ENCODE measurements at places on chromosomes 16 and 17. TPM values are rescaled to one million over a fixed set of nuclear protein-coding genes. Genes with fewer than 3 reads are reported as not detected.
A peak's percentile ranks its signal among the peaks of the same experiment; 100 is the strongest.

Gene NKD1
- 0.24 TPM for total RNA-seq

Gene PRSS33
- total RNA-seq = not detected

Gene PTGES3L
- total RNA-seq = 48.4 TPM

Gene LGALS9B
- not detected for total RNA-seq

Gene SUPT4H1
- 44.1 TPM for total RNA-seq

DNA sequence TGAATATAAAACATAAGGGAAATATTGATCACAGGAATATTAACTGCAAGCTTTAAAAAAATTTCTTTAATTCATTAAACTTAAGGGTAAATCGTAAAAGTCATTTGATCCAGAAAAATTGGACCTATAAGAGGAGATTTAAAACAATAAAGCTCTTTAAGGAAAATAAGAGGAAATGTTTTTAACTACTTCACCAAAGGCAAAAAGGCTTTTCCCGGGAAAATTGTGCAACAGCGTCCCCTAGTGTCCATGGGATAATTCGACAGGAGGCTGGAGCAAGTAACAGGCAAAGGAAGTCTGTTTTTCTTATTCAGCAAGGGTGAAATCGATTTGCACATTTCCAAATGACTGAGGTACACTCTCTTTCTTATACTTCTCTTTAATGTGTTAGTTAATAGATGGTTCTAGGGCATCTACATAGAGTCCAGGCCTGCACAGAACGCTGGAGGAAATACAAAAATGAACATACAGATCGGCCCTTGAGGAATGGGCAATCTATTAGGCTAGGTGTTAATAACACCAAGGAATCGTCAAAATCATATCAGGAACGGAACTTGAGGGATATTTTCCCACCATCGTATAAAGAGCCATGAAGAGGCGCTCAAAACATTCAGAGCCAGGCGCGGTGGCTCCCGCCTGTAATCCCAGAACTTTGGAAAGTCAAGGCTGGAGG, 61.4 kb downstream of the ZNF18 start:
- H3K4me3 ChIP-seq = no peak overlapping the region
- no peaks in the 10 kb centered on the region for H3K27me3 ChIP-seq
- no peak for DNase-seq
- no peaks in the 10 kb centered on the region for H3K36me3 ChIP-seq

DNA sequence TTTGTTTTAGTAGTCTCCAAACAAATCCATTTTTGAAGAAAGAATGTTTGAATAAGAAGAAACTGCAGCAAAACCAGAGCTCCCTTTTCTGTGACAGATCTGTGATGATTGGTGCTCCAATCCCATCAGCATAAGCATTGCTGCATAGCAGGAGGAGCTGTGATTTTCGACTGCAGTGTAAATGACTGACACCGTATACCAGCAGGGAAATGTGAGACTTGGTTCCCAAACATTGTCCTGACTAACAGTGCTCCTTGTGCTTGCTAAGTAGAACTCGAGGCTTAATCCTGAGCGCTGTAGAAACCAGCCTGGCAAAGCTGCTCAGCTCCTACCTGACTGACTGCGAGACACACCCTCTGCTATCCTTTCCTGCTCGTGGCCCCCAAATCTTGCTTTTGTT, 57.2 kb downstream of the NUP93 start:
- H3K4me1 ChIP-seq = no peaks in the 10 kb centered on the region
- no peak for DNase-seq
- no peak overlapping the region for H3K4me3 ChIP-seq
- H3K36me3 ChIP-seq = no peaks in the 10 kb centered on the region
- no peak overlapping the region for H3K27ac ChIP-seq

GRCh38 chr16:55324285-55325079, 479 bp downstream of the IRX6 start:
- H3K36me3 ChIP-seq = no peaks in the 10 kb centered on the region
- DNase-seq = no peak
- peak overlapping the region; percentile 96 for H3K27ac ChIP-seq
- no peaks in the 10 kb centered on the region for H3K4me1 ChIP-seq

Gene GNGT2
- total RNA-seq = 1.0 TPM

Gene MT4
- total RNA-seq = not detected

Gene CLEC18B
- total RNA-seq = not detected

Gene CYTH1
- total RNA-seq = 31.2 TPM

Gene OR1F1
- total RNA-seq = not detected

- H3K4me3 ChIP-seq = peak overlapping the region; percentile 28
- DNase-seq = peak; percentile 69
- peaks cover 6% of the 10 kb centered on the region for H3K27me3 ChIP-seq
- peak overlapping the region; percentile 80 for H3K27ac ChIP-seq
- H3K36me3 ChIP-seq = peaks cover 39% of the 10 kb centered on the region
Measured at GRCh38 chr16:19118938-19119431, 5.2 kb downstream of the ITPRIPL2 start.

Gene METTL22
- total RNA-seq = 27.5 TPM

GRCh38 chr17:68564415-68565111, 36.6 kb downstream of the FAM20A start:
- H3K4me1 ChIP-seq = peaks cover 25% of the 10 kb centered on the region
- no peaks in the 10 kb centered on the region for H3K36me3 ChIP-seq
- H3K27me3 ChIP-seq = no peaks in the 10 kb centered on the region
- DNase-seq = no peak
- H3K4me3 ChIP-seq = no peak overlapping the region
- no peak overlapping the region for H3K27ac ChIP-seq

Gene KRT28
- total RNA-seq = not detected

Gene KRT32
- total RNA-seq = not detected

DNA sequence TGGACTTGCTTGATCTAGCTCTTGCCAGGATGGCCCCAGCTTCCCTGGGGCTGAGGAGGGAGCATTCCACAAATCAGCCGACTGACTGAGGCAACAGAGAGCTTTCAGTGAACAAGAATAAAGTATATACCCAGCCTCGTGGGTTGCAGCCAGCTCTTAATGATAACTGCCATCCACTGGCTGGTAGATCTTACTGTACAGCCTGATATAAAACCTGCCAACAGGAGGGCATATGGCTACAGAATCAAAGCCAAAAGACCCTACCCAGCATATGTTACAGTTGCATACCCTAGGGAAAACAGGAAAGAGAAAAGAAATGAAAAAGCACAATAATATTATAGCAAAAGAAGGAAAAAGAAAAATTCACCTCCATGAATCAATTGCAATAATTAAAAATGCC, 775.9 kb upstream of the KIF2B start:
- no peak overlapping the region for H3K27ac ChIP-seq
- H3K36me3 ChIP-seq = no peaks in the 10 kb centered on the region
- no peaks in the 10 kb centered on the region for H3K4me1 ChIP-seq
- no peak overlapping the region for H3K4me3 ChIP-seq

DNA sequence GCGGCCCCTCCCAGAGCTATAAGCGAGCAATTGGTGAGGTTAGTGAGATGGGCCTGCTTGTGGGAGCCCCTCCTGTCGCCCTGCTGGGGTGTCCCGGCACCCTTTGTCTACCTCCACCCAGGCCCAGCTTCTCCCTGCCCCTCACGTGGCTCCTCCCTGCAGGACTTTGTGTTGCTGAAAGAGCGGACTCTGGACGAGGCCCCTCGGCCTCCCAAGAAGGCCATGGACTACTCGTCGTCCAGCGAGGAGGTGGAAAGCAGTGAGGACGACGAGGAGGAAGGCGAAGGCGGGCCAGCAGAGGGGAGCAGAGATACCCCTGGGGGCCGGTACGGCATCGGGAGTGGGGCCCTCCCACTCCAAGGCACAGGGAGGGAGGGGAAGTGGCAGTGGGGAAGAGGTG, 6.1 kb upstream of the C17orf107 start:
- no peak for DNase-seq
- no peak overlapping the region for H3K27ac ChIP-seq
- H3K4me3 ChIP-seq = no peak overlapping the region
- no peaks in the 10 kb centered on the region for H3K4me1 ChIP-seq

Gene LITAFD
- total RNA-seq = not detected

DNA sequence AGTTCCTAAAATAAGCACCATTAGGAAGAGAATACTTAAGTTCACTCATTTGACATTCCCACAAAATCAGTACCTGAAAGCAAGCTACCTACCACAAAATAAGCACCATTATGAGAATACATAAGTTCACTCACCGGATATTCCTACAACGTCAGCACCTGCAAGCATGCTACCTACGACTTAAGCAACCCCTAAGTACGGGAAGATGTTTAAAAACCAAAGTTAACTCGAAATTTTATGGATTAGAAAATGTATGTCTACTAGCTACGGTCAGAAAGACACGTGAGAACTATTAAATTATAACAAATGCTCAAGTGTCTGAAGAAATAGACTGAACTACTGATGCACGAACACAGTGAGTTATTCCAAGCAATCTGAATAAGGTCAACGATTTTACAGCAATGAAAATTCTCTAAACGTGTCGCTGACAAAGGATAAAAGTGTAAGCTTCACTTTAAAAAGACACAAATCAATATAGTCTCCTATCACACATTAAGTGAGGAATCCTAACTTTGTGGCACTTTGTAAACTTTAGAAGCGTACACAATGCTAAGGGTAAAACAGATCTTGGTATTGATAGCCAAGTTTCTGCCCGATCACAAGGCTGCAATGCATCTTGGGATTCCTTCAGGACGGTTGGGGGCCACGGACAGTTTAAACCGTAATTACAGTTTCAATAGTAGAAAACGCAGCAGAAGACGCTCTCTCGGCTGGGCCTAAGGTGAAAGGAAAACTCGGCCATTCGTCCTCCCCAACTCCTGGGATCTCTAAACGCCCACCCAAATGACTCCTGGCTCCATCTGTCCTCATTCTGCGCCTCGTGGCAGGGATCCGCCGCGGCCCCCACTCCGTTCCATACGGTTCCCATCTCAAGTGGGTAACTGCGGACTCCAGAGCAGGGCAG, 1.3 kb downstream of the GSPT1 start:
- H3K4me3 ChIP-seq = peak overlapping the region; percentile 87
- H3K27ac ChIP-seq = peak overlapping the region; percentile 93
- peaks cover 7% of the 10 kb centered on the region for H3K4me1 ChIP-seq

Gene PDK2
- total RNA-seq = 184 TPM

GRCh38 chr17:53492532-53492931, 330.2 kb upstream of the KIF2B start:
- H3K4me3 ChIP-seq = no peak overlapping the region
- DNase-seq = no peak
- no peaks in the 10 kb centered on the region for H3K27me3 ChIP-seq
- H3K27ac ChIP-seq = no peak overlapping the region

Gene PPM1E
- total RNA-seq = 1.2 TPM

DNA sequence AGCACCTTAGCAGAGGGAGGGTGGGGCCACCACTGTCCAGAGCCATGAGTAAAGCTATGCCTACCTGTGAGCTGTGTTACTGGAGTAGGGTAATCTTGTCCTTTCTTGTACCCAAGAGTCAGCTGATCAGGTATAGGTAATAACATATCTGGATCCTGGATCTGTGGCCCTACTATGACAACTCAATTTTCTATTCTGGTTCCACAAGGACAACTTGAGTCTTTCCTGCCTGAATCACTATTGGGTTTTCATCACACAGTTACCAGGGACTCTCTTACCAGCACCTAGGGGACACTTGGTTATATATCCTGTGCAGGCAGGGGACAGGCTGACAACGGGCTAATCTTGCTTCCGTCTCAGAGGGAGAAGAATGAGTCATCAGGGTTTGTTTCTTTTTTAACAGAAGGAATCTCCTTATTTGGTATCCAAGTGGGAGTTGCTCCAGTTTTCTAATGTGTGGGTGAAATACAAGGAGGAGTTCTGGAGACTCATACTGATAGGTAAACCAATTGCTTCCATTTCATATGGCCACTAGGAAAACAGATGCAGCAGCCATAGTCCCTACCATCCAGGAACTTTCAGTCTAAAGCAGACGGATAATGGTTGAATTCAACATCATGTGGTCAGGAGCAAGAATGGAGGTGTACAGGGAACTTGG, 6.8 kb downstream of the ZNF267 start:
- no peak overlapping the region for H3K4me3 ChIP-seq
- DNase-seq = no peak
- H3K4me1 ChIP-seq = peaks cover 64% of the 10 kb centered on the region
- H3K27ac ChIP-seq = no peak overlapping the region
- H3K27me3 ChIP-seq = no peaks in the 10 kb centered on the region

- H3K4me1 ChIP-seq = peaks cover 48% of the 10 kb centered on the region
Measured at GRCh38 chr17:57849163-57849873, 526 bp downstream of the MRPS23 start.

DNA sequence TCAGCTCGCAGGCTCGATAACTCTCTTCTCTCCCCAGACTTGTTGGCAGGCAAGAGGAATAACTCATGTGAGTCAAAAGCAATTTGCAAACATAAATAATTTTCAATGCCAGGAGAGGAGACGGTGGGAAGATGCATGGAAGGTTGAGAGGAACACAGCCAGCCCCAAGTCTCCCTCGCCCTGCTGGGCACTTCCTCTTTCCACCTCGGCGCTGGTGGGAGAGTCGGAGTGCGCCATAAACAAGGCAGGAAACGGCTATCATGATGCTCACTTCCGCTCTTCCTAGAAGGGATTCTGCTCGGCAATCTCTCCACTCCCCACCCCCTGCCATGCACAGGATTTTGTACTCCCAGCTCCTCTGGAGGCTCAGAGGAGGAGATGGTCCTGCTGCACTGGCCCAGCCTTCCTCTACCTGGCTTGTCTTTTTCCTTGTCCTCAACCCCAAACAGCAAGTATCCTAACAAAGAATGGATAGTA, 13.0 kb downstream of the CBX4 start:
- no peak overlapping the region for H3K4me3 ChIP-seq
- H3K36me3 ChIP-seq = no peaks in the 10 kb centered on the region
- peaks cover 10% of the 10 kb centered on the region for H3K4me1 ChIP-seq
- peak; percentile 30 for DNase-seq
- H3K27ac ChIP-seq = no peak overlapping the region

Gene SLC6A2
- total RNA-seq = 0.18 TPM

DNA sequence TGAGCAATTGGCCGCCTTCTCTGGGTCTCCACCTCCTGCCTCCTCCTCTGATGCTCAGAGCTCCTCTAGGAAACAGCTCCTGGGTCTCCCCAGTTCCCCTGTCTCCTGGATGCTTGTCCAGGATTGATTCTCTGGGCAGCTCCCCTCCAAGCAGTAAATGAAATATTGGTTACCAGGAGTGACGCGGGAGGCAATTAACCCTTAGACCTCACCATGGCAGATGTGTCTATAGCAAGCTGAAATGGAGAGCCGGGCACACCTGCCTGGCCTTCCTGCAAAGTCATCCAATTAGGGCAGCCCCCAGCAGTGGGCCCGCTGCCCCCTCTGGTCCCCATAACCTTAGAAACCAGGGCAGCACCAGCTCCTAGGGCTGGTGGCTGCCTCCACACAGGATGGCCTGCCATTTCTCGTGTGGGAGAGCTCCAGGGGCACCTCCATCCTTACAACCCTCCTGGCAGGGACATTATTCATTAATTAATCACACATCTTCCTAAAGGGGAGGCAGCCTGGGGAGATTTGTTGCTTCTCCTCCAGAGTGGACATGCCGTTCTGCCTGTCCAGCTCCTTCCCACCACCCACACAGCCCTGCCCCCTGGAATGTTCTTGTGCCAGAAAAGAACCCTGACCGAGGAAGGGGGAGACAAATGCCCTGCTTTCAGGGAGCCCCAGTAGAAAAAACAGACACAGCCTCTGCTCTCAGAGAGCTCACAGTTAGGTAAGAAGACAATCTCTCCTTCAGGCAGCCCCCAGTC, 8.3 kb upstream of the KIF18B start:
- no peak overlapping the region for H3K27ac ChIP-seq
- peaks cover 33% of the 10 kb centered on the region for H3K27me3 ChIP-seq
- no peaks in the 10 kb centered on the region for H3K4me1 ChIP-seq

All from heart left ventricle (tissue), 16 donors.